Activated CD4-positive, alpha-beta T cell treated with anti-CD3 and anti-CD28 coated beads, Interleukin-2, amount 50 U/mL, for 24 hours (primary cell): ENCODE measurements at places on chromosomes 5 and 9.

GRCh38 chr5:138722544-138723177 is 30.6 kb upstream of the CTNNA1 start:
- DNase-seq = no peak

DNA sequence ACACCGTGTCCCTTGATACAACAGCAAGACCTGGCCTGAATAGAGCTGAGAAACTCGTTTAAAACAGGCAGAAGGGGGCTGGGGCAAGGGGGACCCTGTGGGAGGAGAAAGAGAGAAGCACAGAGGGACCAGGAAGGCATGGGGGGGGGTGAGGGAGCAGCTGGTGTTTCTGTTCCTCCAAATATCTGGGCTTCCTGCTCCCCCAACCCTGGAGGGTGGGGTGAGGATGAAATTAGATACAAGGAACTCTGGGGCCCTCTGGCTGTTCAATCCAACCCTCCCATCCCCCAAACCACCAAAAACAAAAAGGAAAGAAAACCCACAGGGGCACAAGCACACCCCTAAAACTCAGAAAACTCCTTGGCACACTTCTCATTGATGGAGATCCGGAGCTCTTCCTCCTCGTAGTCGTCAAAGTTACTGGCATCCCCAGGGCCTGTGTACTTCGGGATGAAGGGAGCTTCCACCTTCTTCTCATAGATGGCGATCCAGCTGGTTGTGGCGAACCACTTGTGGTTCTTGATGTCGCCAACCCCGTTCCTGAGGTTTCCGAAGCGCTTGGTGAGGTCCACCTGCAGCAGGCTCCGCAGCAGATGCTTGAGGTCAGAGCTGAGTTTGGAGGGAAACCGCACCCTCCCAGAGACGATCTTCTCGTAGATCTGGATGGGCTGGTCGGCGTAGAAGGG is 1.1 kb downstream of the PRKACG start:
- DNase-seq = no peak

GRCh38 chr9:114235033-114235661 is 79.8 kb downstream of the COL27A1 start:
- no peak for DNase-seq

DNA sequence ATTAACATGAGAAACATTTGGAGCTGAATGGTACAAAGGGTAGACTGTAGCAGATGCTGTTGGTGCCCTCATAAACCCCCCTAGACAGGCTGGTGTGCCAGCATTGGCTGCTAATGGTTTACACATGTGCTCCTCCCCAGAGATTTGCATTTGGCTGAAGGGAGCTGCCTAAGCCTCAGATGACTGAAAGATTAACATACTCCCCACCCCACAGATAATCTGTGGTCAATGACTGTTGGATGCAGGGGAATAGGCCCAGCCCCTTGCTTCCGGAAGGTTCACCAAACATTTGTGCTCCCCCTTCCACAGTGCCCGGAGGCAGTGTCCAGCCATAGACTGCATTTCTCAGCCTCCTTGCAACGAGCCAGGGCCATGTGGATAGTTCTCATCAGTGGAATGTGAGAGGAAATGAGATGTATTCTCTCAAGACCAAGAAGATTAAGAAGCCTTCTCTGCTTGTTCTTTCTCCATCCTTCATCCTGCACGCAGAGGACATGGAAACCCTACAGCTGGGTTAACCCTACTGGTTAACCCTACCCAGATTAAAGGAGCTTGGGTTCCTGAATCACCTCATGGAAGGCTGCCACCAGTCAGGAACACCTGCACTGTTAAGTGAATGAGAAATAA is 79.6 kb downstream of the PHAX start:
- no peak for DNase-seq

GRCh38 chr9:99356512-99356971 is 134.5 kb downstream of the SEC61B start:
- no peak for DNase-seq

- no peak for DNase-seq
Measured at GRCh38 chr9:36832164-36832795, 201.8 kb downstream of the PAX5 start.

GRCh38 chr9:136931611-136932130 is 12.9 kb downstream of the FBXW5 start:
- no peak for DNase-seq

DNA sequence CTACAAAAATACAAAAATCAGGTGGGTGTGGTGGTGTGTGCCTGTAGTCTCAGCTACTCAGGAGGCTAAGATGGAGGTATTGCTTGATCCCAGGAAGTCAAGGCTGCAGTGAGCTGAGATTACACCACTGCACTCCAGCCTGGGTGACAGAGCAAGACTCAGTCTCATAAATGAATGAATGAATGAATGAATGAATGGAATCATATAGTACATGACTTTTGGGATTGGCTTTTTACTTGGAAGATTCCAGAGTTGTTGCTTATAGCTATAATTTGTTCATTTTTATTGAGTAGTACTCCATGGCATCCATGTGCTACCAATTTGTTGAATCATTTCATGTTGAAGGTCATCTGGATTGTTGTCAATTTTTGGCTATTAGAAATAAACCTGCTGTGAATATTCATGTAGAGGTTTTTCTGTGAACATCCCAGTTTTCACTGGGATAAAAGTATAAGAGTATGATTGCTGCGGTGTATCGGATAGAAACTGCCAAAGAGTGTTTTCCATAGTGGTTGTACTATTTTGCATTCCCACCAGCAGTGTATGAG is 19.9 kb downstream of the ERBIN start:
- no peak for DNase-seq

DNA sequence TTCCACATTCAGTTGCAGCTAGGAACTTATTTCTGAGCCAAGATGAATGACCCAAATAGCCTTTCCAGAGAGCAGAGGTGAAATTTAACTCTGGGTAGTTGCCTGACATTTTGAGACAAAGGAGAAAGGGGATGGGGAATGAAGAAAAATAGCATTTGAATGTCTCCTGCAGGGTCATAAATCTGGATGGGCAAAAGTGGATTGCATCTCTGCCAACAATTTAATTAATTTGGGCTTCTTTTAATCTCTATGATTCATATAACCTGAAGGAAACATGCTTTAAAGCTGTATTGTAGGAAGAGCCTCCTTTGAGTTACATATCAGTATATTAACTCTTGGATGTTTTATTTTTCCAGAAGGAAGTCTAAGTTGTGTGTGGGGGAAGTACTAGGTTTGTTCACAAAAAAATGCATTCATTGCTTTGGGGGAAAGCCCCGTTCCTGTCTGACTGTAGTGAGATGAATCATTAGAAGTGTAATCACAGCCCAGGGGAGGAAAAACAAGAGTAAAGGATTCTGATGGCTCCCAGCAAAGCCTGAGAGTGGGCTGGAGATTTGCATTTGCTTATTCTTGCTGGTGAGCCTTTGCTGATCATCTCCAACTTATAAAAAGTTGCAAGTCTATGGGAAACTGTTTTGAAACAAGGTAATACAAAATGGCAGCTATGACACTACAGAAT is 133.0 kb upstream of the IQGAP2 start:
- DNase-seq = no peak

GRCh38 chr9:89442981-89443814 is 54.7 kb downstream of the SEMA4D start:
- no peak for DNase-seq

DNA sequence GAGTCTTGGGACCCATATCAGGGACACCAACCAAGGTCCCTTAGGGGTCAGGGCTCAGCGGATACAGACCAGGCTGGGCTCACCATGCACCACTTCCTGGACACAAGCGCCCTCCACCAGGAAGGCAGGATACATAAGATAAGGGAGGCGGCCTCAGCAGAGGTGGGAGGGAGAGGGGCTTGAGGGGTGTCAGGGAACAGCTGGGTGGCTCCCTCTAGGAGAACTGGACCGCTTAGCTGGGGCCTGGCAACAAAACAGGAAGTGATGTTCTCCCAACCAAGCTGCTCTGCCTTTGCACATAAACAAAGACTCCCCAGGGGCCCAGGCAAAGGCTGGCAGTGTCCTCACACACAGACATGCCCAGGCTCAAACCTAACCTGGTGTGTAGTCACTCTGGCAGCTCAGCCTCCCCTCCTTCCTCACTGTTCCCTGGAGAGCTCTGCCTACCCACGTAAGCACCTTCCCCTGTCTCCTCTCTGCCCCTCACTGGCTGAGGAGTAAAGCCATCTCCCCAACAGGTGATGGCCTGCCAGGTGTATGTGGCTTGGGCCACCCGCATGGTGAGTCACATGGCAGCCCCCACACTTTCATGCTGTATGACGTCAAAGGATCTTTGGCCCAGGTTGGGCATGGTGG is 5.8 kb upstream of the BICD2 start:
- DNase-seq = no peak

DNA sequence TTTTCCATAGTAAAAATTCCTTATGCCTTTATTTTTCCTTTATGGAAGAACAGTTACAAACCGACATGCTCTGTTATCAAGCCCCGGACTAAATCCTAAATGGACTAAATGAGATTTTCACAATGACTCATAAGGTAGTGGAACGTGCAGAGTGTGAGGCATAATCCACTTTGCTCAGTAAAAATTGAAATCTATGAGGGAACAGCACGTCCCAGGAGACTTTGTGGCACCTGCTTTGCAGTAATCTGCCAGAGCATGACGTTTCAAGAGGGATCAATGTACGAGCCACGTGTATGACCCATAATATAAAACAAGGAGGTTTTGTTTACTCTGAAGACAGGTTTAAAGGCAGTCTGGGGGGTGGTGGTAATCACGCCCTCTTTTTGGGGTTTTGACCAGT is 83.8 kb upstream of the GNA14 start:
- no peak for DNase-seq

DNA sequence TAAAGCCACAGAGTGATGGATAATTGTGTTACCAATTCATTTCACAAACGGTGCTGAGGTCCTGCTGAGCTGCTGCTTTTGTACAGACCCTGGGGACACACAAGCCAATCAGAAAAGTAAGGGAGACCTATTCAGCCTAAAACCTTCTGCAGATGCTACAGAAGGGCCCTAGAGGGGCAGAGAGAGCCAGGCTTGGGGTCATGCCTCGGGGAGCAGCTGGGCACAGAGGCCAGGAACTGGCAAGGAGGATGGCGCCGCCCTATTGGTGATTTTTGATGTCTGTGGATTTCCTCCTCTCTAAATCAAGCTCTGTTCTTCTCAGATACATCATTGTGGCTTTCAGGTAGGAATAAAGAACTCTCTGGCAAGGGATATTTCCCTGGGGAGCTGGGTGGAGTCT is 181.9 kb downstream of the ZNF462 start:
- no peak for DNase-seq

DNA sequence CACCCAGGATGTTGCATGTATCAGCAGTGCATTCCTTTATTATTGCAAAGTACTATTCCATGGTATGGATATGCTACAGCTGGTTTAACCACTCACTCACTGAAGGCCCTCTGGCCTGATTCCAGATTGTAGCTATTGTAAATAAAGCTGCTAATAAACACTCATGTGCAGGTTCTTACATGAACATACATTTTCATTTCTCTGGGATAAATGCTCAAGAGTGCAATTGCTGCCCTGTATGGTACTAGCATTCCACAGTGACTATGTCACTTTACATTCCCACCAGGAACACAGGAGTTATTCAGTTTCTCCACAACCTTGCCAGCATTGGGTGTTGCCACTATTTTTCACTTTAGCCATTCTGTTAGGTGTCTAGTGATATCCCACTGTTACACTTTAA is 267.6 kb downstream of the SPOCK1 start:
- no peak for DNase-seq

DNA sequence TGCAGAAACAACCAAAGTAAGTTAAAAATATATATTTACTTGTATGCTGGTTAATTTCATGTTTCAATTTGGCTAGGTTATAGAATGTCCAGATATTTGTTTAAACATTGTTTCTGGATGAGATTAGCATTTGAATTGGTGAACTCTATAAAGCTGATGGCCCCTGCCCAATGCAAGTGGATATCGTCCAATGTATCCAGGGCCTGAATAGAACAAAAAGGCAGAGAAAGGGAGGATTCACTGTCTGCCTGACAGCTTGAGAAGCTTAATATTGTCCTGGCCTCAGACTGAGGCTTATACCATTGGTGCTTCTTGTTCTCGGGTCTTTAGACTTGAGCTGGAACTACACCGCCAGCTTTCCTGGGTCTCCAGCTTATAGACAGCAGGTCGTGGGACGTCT is 446.7 kb upstream of the ACTBL2 start:
- DNase-seq = no peak

DNA sequence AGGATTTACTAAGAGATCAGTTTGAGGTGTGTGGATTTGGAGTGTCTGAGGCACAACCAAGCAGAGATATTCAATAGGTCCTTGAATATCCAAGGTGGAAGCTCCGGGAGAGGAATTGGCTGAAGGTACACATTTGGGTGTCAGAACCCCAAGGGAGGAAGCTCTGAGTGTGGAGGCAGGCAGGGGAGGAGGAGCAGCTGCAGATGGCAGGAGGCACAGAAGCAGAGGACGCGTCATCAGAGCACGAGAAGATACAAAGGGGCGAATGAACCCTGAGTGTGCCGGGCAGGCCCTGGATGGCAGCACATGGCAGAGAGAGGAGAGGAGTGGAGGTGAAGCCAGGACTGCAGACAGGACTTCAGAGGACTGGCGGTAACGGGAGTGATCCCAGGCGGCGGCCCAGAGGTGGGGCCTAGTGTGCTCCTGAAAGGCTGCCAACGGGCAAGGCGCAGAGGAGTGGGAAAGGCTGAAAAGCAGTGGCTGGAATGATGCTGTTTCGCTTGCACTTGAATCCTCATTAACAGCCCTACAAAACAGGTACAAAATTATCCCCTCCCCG is 179.8 kb downstream of the FANCC start:
- DNase-seq = no peak

DNA sequence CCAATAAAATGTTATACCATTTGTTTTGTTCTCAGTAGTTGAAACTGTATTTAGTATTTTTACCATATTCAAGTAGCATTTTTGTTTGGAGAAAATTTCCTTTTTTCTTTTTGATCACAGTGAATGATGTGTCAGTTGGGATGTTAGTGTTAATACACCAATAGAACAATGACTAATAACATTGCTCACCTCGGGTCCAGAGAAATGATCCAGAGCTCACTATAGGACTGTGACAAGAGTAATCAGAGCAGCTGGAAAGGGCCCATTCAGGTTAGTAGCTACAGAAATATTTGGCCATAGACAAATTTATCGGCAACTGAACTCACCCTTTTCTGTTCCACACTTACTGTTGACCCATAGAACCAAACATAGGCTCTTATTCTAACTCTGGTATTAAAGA is 989.2 kb downstream of the TLE4 start:
- DNase-seq = no peak

GRCh38 chr5:172642926-172643871 is 2.1 kb downstream of the NEURL1B start:
- no peak for DNase-seq

DNA sequence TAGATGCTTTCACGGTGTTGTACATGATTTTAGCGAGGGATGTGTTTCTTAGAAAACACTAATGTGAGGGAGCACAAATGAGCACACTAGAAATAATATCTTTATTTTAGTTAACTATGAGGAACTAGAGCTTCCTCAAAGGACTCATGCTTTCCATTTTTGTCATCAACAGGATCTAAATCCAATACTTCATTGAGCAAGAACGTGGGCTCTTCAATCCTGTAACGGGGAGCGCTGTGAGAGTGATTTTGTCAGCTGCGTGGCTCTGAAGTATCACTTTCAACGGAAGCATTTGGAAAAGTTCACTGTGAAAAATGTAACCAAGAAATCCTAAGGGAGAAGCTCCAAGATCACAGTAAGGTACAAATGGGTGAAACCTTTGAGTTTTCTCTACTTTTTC is 93.2 kb downstream of the LIX1 start:
- DNase-seq = no peak
